HFF-Myc (cell line): ENCODE measurements at places on chromosomes 5 and 9.
A peak's percentile ranks its signal among the peaks of the same experiment; 100 is the strongest.

- DNase-seq: no peak
These were observed 121.1 kb downstream of the BOD1 start for GRCh38 chr5:173495225-173495904.

- no peak for DNase-seq
These were observed 12.1 kb upstream of the PCDHB1 start for GRCh38 chr5:141039061-141039460.

GRCh38 chr5:142857405-142857804 is 87.2 kb downstream of the ARHGAP26 start:
- no peak for DNase-seq

DNA sequence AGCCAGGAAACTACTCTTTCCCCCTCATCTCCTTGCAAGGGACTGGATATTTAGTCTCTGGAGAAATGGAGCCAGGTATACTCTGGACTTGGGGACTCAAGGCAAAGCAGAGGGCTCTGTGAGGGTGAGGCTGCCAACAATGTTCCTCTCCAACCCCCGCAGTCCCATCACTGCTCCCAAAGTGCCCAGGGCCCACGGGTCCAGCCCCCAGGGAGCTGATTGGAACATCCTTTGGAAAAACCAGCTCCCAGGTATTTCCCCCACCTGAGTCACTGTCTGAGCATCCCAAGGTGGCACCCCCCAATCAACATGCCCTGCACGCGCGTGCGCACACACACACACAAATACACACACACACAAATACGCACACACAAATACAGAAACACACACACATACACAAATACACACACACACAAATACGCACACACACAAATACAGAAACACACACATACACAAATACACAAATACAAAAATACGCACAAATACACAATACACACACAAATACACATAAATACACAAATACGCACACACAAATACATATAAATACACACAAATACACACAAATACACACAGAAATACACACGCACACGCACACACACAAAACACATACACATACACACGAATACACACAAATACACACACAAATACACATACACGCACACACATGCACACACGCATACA is 137.4 kb downstream of the DAB2IP start:
- DNase-seq: no peak

- DNase-seq: no peak
These were observed 6.9 kb downstream of the PCYOX1L start for GRCh38 chr5:149364719-149365118.

- DNase-seq: peak; percentile 35
These were observed 2.3 kb downstream of the GDNF start for GRCh38 chr5:37837414-37838032.

DNA sequence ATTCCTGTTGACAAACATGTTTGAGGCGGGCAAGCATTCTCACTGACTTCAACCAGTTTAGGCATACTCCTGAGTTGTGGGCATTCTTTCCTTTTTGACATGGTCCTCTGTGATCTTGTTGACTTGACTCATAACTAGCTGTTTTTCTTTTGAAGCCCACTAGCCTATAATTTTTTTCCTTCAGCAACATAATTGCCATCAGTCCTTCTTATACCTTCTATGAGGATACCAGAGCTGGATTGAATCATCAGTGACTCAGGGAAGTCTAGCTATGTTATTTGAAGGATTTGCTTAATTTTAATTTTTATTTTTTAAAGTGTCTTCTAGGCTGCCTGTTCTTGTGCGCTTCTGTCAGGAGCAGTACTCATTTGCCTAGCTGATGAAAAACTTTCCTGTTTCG is 259.5 kb downstream of the NR3C1 start:
- DNase-seq: no peak

- DNase-seq: no peak
These were observed 27.7 kb upstream of the PAX5 start for GRCh38 chr9:37061768-37062167.

GRCh38 chr9:10753474-10753873 is 140.7 kb upstream of the PTPRD start:
- DNase-seq: no peak
